ENCODE measurements at places on chromosomes 1 and 21. TPM values are rescaled to one million over a fixed set of nuclear protein-coding genes. Genes with fewer than 3 reads are reported as not detected.

PTPRU gene
- not detected for total RNA-seq

KRTAP10-2 gene
- not detected for total RNA-seq

GNG12 gene
- total RNA-seq: not detected

S100A16 gene
- not detected for total RNA-seq

OR2L3 gene
- not detected for total RNA-seq

KLHL12 gene
- total RNA-seq: 21.1 TPM

HSD3B2 gene
- not detected for total RNA-seq

PTGFRN gene
- 1.3 TPM for total RNA-seq

RAB13 gene
- total RNA-seq: 0.40 TPM

WNT2B gene
- total RNA-seq: 0.13 TPM

TMEM200B gene
- total RNA-seq: not detected

PPIAL4G gene
- 0.08 TPM for total RNA-seq

BPNT1 gene
- 9.4 TPM for total RNA-seq

GRCh38 chr1:14715802-14716201, 117.3 kb downstream of the KAZN start:
- no peak for DNase-seq

DNA sequence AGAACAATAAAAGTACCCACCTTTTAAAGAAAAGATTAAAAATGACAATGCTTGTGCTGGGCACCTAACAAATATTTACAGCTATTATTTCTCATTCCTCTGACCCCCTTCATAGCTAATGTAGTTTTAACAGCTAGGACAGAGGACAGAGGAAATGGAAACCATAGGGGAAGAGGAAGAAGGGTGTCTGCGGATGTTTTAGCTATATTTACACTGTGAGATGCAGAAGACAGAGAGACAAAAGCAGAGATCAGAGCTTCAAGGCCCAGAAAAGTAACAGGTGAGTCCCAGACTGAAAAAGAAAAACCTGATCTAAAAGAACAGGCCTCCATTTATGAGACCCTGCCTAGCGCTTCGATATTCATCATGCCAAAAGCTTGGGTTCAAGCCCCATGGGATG, 72.0 kb downstream of the ZNF281 start:
- no peak for DNase-seq

- no peak for DNase-seq
Observed at GRCh38 chr1:76593618-76594017, 273.7 kb upstream of the ST6GALNAC5 start.

DNA sequence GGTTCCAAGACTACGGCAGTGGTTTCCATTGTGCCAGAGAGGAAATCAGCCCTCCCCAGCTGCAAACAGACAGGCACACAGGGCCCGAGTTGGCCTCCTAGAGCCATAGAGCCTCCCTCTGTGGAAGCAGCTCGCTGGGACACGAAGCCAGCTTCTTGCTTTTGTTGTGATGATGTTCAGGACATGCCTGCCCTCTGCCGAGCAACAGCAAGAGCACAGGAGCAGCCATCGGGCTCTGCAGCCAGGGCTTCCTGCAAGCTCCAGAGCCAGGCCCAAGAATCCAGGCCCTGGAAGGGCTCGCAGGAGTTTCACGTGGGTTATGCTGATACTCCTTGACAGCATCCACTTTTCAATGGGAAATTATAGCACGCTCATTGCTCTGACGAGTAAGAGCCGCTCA, 18.5 kb downstream of the NPHP4 start:
- DNase-seq: no peak

- no peak for DNase-seq
Observed at GRCh38 chr1:38615680-38616079, 243.9 kb downstream of the RRAGC start.

- DNase-seq: no peak
Observed at GRCh38 chr1:174013864-174014418, 8.2 kb downstream of the RC3H1 start.

GRCh38 chr1:25616095-25616986, at the start of gene MAN1C1:
MAN1C1 (plus strand) TSS chr1:25616791; CDS start chr1:25617798, 1,007 bp downstream.
- DNase-seq: peak; percentile 85

DNA sequence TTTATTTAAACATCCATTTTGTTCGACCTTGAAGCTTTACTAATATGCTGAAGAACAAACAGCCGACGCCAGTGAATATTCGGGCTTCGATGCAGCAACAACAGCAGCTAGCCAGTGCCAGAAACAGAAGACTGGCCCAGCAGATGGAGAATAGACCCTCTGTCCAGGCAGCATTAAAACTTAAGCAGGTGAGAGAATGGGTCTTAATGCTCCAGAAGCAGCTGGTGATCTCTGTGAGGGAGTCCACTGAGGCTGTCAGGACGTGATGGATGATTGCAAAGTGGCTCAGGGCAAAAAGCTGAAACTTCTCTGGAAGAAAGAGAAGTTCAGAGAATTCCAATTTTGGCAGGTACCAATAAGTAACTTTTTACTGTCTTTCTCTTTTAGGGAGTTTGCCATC, 4.4 kb downstream of the CHTOP start:
- no peak for DNase-seq

DNA sequence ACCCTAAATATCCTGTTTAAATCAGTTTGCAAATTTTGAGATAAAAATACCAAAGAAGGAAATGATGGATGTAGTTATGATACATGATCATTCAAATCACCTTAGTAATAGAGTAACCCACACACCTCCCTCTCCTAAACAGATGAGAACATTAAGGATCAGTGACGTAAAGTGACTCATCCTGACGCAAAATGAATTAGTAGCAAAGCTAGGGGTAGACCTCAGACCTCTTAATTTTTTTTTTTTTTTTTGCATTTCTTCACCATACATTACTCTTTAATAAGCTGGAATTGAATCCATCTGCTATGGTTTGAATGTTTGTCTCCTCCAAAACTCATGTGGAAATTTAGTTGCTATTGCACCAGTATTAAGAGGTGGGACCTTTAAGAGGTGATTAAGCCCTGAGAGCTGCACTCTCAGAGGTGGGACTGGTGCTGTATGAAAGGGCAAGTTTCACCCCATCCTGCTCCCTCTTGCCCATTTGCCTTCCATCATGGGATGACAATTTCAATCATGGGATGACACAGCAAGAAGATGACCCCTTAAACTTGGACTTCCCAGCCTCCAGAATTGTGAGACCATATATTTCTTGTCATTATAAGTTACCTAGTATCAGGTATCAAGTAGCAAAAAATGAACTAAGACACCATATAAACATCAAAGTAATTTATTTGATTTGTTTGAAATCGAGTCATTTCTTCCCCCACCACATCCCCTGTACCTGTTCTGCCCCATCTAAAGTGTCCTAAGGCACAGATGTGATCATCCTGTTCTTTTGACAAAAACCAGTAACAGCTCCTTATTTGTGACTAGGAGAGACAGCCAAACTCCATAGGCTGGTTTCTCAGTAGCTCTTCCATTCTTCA, 114.6 kb upstream of the DUSP10 start:
- no peak for DNase-seq

DNA sequence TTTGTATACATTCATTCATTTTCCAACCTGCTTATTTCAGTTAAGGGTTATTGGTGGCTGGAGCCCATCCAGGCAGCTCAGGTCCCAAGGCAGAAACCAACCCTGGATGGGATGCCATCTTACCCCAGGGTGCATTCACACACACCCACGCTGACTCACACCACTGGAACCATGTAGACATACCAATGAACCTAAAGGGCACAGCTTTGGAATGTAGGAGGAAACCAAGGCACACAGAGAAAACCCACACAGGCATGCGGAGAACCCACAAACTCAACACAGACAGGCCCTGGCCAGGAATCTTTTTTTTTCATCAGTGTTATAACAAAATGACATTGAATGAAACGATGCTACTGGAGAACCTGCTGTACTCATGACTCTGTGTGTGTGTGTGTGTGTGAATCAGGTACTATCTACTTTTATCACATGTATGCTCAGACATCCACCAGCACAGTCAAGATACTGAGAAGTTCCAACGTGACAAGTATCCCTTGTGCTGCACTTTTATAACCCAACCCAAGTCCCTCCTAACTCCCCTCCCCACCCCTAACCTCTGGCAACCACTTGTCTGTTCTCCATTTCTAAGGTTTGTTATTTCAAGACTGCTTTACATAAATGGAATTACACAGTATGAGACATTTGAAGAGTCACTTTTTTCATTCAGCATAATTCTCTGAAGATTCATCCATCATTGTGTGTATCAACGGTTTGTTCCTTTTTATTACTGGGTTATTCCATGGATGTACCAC, 286.8 kb upstream of the PLD5 start:
- DNase-seq: no peak

- no peak for DNase-seq
Observed at GRCh38 chr1:53482441-53483153, 23.4 kb downstream of the DMRTB1 start.

- DNase-seq: no peak
Observed at GRCh38 chr1:220894025-220894923, 15.0 kb downstream of the HLX start.

GRCh38 chr1:72281144-72281543, 1.2 kb downstream of the NEGR1 start:
- DNase-seq: no peak

DNA sequence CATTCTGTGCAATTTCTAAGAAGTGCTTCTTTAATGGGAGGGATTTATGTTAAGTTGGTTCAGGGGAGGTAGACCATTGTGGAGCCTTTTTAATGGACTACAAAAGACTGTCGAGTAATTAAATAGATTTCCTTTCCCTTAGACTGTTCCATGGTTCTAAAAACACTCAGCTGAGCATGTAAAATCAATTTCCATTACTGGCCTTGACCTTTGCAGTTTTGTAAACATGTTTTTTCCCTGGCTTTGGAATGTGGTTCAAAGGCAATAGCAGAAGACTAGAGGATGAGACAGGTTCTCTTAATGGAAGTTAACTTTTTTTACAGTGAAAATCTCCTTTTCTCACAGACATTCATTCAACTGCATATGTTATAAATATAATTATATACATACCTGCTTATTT, 37.6 kb upstream of the BTG3 start:
- no peak for DNase-seq

DNA sequence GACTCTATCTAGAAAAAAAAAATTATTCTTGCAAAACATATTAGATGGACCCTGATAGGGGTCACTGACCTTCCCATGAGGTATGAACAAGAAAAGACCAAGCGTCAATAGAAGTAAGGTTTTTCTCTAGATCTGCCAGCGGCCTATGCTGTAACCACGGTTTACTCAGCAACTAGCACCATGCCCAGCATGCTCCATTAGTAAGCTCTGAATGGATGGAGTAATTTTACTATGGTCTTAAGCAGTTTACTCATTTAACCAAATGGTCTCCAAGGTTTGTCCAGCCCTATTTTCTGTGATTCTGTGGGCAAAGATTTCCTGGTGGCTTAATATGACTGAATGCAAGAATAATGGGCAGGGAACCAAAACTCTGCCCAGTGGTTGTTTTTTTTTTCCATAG, 113.9 kb downstream of the ADSS2 start:
- DNase-seq: no peak

DNA sequence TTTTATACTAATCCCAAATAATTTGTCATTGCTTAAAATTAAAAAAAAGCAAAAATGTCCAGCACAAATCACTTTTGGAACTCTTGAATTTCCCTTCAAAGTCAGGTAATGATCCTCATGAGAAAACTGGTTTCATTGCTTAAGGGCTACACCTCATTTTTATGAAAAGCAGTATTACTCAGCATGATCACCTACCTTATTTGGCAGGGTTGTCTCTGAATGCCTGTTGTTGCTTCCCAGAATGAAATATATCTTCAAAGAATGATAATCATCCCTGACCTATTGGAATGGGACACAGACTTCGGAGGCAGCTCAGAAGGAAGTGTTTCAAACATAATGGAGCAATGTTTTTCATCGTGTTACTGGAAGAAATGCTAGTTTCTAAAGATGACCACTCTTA, 29.7 kb downstream of the C1orf21 start:
- DNase-seq: no peak

GRCh38 chr1:229196404-229197264, 74.3 kb upstream of the RAB4A start:
- no peak for DNase-seq

- no peak for DNase-seq
Observed at GRCh38 chr21:44066116-44066515, 41.1 kb upstream of the PWP2 start.

DNA sequence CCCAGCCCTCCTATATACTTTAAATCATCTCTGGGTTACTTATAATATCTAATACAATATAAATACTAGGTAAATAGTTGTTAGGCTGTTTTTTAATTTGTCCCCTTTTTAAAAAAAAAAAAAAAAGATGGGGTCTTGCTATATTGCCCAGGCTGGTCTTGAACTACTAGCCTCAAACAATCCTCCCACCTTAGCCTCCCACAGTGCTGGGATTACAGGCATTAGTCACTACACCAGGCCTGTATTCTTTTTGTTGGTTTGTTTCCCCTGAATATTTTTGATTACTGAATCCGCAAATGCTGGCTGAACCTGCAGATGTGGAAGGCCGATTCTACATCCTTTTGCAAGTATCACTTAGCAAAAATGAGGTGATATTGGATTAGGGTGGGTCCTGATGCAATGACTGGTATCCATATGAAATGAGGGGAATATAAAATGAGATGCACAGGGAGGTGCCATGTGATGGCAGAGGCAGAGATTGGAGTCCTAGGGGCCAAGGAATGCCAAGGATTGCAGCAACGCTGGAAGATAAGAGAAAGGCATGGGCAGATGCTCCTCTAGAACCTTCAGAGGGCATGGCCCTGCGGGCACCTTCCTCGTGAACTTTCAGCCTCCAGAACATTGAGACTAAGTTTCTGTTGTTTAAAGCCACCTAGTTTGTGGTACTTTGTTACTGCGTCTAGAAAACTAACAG, 58.8 kb downstream of the SSBP3 start:
- no peak for DNase-seq
